ENCODE measurements at places on chromosomes 5 and 9.
A peak's percentile ranks its signal among the peaks of the same experiment; 100 is the strongest.

- peak; percentile 7 for DNase-seq
Observed at GRCh38 chr5:56951126-56951945, 587 bp downstream of the MIER3 start.

DNA sequence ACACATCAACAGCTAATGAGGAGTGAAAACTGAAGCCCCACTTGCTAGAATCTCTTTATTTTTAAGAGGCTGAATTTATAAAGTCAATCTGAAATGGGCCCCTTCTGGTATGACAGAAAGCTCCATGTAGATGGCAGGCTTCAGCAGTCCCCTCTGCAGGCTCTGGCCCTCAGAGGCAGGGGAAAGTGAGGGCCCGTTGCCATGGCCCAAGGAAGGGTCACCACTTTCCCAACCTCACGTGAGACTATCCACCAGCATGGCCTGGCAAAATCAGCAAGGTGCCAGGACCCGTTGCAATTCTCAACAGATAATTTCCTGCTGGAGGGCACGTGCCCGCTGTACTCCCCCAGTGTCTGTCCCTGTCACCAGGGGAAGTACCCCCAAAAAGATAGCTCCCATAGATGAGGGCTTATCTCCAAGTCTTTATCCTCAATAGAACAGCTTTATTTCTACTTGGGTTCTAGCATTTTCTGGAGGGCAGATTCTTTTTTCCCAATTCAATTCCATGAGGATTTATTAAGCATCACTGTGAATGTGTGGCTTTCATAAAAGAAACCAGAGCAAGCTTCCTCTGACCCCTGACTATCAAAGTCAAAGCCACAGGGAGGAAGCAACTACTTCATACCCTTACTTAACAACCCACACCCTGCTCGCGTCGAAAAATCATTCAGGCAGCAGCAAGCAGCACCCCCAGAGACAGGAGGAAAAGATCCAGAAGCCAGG is 85.4 kb upstream of the FSTL4 start:
- no peak for DNase-seq

- no peak for DNase-seq
Observed at GRCh38 chr5:172881691-172882370, 47.8 kb downstream of the ERGIC1 start.

DNA sequence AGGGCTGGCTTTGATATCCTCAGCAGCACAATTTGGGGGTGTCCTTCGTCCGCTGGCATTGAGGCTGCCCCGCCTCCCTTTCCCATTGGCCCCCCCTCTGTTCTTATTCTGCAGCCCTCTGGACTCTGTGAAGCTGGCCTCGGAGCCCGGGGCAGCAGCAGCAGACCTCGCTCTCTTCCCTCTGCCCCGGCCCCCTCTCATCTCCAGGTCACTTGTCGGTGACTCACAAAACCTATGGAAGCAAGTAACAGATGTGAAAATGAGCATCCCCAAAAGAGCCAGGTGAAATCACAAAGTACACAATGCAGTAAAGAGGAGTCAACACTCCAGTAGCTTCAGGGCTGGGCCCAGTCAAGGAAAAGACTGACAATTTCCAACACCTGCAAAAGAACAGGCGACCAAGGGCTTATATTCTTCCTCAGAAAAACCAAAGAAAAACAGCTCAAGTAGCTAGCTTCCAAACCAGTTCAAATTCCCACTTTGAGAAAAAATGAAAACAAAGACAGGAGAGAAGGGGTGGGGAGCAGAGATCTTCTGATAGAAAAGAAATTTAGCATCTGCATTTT is 97.5 kb downstream of the ZNF608 start:
- DNase-seq, result no peak

DNA sequence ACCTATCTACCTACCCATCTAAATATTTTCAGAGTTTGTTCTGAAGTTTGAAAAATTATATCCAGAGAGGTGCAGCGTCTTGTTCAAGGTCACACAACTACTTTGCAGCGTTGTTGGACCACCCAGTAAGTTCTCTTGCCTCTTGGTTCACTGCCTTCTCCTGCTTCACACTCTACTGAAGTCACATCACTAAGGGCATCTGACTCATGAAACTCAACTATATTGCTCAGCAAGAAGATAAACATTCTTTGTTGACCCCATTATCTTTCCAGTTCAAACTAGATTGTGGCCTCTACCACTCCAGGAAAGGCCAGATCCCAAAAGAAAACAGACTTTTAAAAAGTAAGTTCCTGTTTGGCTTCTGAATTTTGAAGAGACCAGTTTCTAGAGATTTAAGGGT is 326.9 kb downstream of the SLIT3 start:
- no peak for DNase-seq

- DNase-seq, result no peak
Observed at GRCh38 chr9:89037891-89038290, 46.6 kb downstream of the S1PR3 start.

DNA sequence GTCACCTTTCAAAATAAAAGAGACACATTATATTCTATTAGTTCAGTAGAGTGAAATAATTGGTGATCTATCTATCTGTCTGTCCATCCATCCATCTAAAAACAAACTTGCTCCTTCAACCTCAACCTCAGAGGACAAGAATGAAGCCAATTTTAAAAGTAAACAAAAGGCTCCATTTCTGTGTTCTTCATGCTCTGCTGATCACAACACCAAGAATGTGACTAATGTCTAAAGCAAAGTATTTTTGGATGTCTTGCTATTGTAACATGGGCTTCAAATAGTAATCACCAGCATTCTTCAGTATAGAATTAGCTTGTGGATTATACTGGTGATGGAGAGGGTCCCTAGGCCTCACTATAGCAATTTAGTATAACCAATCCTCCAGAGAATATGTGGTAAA is 1304.4 kb downstream of the MAT2B start:
- DNase-seq, result no peak

- DNase-seq, result no peak
Observed at GRCh38 chr5:979100-979817, 29.3 kb upstream of the NKD2 start.

GRCh38 chr5:113357696-113358476 is 76.9 kb downstream of the TSSK1B start:
- DNase-seq, result no peak

GRCh38 chr5:115262011-115262320 is 711 bp downstream of the PGGT1B start:
- DNase-seq, result no peak

DNA sequence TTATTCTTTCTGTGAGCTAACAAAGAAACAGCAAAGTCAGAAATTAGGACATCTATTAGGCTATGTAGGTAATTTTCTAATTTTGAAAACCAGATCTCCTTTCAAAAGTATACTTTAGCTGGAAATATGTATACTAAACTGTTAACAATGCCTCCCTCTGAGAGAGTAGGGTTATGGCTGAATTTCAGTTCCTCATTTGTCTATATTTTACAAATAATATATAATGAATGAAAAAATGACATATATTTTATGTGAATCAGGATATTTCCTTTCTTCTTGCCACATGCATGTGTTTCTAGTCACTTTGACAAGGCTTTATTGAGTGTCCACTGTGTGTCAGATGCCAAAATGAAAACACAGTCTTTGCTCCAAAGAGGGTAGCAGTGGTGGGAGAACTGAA is 15.4 kb downstream of the HACD4 start:
- DNase-seq, result no peak

- DNase-seq, result no peak
Observed at GRCh38 chr5:163533223-163533622, 27.8 kb downstream of the MAT2B start.

DNA sequence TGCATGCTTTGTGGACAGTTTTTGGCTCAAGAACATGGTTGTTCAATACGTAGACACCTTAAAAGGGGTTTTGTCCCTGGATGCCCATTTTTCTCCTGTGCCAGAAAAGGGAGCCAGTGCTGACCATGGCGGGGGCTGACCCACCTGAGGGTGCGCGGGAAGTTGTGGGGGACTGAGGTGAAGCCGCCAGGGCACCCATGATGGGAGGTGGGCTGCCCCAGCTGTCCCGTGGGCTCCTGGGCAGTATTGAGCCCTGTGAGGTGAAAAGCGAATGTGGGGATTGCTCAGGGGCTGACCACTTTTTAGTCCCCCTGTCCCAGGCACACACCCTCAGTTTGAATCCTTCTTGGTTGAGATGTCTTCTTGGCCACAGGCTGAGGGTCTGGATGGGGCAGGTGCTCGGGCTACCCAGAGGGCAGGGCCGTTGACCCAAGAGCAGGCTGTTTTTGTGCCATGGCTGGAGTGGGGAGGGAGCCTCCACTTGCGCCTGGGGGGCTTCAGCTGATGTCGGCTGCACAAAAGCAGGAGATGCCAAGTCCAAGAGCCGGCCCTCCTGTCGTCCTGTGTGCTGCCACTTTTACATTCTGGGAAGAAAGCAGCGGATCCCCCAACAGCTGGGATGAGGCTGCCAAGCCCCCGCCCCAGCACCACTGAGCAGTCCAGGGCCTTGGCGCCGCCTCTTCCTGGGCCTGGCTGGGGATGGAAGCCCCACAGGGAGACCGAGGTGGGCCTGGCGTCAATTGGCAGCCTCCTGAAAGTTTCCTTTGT is 120.1 kb downstream of the WNK2 start:
- DNase-seq, result no peak

DNA sequence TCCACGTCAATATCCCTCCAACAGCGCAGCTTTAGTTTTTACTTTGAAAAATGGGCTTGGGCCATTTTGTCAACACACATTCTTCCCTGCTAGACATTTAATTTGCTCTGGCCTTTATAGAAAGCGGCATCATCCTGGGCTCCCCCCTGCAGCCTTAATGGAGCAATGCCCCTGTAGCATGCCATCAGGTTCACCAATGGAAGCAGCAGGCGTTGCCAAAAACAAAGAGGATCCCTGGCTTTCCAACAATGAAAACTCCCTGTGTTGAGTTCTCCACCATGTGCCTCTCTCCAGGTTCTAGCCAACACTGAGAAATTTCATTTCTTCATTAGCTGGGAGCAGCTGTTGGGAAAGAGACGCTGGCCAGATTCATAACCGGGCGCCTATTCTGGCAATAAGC is 139.5 kb downstream of the ZNF622 start:
- no peak for DNase-seq
